AG04449 (cell line): ENCODE measurements at places on chromosomes 6 and 20.

DNA sequence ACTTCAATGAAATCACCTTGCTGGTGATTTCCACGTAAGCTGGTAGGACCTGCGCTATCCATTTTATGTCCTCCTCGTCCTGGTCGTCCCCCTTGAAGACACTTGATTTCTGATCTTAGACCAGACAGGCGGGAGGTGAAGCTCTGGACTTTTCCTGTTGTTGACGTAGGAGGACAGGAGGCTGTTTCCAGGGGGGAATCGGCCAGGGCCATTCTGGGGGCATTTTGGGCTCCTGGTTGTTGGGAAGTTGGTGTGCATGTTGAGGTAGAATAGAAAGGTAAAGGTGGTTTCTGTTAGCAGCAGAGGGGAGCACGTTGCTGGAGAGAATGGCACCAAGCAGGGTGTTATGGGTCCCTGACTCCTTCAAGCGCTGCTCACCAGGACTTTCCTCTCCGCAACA is 56.0 kb downstream of the GMPR start:
- no peak for DNase-seq

GRCh38 chr6:121670511-121670910 is 235.1 kb downstream of the GJA1 start:
- DNase-seq = no peak

DNA sequence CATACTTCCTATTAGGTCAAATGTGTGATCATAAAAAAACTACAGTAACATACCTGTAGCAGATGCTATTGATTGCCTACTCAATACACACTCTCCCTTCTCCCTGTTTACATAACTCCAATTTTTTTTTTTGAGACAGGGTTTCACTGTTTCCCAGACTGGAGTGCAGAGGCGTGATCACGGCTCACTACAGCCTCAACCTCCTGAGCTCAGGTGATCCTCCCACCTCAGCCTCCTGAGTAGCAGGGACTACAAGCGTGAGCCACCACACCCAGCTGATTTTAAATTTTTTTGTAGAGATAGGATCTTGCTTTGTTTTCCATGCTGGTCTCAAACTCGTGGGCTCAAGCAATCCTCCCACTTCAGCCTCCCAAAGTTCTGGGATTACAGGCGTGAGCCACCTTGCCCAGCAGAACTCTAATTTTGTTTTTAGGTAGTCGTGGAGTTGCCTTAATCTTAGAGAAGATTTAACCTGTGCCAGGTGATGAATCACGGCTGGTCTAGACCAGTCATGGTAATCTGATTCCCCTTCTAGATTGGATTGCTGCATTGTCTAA is 14.0 kb upstream of the KIF3B start:
- DNase-seq = no peak

GRCh38 chr20:6811262-6812035 is 44.0 kb downstream of the BMP2 start:
- DNase-seq = no peak

- DNase-seq = no peak
Observed at GRCh38 chr6:126072172-126072571, 85.8 kb downstream of the TRMT11 start.

DNA sequence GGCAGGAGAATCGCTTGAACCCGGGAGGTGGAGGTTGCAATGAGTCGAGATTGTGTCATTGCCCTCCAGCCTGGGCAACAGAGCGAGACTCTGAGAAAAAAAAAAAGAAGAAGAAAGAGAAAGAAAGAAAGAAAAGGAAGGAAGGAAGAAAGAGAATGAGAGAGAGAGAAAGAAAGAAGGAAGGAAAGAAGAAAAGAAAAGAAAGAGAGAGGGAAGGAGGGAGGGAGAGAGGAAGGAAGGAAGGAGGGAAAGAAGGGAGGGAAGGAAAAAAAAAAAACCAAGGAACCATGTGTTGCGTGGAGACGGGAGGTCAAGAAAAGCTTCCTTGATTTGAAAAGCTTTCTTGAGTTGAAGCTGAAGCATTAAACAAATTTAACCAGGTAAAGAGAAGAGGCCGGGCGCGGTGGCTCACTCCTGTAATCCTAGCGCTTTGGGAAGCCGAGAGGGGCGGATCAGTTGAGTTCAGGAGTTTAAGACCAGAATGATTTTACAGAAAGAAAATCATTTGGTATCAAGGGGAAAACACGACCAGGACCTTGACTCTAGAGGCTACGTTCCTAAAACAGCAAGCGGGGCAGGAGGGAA is 90.5 kb upstream of the PRSS16 start:
- DNase-seq = no peak

DNA sequence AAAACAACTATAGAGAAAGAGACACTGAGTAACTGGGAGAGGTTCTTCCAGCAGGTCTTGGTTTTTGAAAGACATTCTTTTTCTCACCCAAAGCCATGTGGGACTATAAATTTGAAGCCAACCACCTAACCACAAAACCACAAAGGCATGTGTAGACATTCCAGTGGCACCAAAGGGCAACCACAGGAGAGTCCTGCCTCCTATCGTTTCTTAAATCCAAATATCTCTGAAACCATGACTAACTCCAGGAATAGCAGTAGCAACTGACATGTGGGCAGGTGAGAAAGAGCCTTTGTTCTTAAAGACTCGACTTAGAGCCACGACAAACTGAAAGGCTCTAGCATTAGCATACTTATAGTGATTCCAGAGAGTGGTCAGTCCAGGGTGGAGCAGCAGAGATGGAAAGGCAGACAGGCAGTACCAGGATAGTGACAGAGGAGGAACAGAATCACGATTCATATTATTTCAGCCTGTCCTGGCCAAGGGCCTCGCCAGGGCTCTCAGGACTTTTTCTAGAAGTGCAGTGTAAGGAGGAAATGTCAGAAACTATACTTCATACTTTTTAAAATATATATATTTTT is 9.4 kb upstream of the COL9A1 start:
- peak; percentile 33 for DNase-seq

DNA sequence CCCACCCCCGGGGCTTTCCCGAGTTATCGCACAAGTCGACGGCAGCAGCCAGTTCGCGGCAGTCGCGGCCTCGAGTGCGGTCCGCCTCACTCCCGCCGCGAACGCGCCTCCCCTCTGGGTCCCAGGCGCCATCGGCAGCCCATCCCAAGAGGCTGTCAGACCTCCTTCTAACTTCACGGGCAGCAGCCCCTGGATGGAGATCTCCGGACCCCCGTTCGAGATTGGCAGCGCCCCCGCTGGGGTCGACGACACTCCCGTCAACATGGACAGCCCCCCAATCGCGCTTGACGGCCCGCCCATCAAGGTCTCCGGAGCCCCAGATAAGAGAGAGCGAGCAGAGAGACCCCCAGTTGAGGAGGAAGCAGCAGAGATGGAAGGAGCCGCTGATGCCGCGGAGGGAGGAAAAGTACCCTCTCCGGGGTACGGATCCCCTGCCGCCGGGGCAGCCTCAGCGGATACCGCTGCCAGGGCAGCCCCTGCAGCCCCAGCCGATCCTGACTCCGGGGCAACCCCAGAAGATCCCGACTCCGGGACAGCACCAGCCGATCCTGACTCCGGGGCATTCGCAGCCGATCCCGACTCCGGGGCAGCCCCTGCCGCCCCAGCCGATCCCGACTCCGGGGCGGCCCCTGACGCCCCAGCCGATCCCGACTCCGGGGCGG is 1.6 kb downstream of the GNAS start:
- no peak for DNase-seq

DNA sequence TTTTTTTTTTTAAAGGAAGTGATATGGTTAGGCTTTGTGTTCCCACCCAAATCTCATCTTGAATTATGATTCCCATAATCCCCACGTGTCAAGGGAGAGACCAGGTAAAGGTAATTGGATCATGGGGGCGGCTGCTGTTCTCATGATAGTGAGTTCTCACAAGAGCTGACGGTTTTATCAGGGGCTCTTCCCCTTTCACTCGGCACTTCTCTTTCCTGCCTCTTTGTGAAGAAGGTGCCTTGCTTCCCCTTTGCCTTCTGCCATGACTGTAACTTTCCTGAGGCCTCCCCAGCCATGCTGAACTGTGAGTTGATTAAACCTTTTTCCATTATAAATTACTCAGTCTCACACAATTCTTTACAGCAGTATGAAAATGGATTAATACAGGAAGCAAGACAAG is 64.3 kb downstream of the ZFP64 start:
- no peak for DNase-seq

DNA sequence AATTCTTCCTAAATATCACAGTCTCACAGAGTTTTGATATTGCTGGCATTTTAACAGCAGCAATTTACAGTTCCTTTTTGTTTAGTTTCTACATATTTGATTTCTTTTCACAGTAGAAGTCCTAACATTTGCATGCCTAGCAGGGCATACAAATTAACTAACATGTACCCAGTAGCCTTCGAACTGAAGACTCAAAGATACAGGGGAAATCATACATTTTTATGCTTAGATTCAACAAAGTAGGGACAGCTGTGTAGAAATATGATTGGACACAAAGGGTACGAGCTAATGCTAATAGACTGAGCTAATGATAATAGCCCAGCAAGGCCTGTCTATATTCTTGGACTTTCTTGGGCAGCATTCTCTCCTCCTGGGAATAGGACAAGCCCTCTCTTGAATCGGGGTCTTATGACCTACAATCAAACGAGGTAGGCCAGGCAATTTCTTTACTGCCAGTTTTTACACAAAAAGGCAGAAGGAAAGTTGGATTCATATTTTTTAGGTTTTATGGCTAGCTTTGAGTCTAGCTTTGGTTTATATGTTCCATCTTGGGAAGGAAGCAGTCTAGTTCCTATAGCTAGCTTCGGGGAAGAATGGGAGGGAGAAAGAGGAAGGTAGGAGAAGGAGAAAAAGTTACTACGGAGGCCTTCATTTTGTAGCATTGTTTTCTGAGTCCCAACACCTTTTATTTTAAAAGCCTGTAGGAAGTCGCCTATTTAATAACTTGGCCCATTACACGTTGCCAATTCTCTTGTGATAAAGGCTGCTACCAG is 115.8 kb downstream of the HFE start:
- no peak for DNase-seq

DNA sequence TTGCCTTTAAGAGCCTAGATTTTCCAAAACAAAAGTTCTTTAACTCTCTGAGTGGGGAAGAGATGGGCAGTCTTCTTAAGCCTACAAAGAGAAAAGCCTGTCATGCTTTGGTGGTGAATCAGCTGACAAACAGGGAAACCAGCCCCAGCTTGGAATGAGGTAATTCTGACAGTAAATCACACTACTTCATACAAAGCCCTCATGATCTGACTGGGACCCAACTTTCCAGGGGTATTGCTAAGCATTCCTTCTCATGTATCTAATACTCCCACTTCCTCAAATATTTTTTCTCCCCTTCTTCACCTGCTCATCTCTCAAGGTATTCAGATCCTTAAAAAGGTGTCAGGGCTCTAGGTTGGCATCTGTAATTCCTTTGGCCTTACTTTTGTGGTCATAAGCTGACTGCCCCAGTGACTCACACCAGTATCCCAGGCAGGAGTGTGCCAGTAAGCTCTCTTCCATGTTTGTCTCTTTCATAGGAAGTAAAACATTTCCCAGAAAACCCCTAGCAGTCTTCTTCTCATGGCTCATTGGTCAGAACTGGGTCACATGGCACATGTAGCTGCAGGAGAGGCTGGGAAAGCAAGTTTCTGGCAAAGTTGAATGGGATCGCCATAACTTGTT is 15.0 kb upstream of the TBC1D22B start:
- DNase-seq = peak; percentile 97

DNA sequence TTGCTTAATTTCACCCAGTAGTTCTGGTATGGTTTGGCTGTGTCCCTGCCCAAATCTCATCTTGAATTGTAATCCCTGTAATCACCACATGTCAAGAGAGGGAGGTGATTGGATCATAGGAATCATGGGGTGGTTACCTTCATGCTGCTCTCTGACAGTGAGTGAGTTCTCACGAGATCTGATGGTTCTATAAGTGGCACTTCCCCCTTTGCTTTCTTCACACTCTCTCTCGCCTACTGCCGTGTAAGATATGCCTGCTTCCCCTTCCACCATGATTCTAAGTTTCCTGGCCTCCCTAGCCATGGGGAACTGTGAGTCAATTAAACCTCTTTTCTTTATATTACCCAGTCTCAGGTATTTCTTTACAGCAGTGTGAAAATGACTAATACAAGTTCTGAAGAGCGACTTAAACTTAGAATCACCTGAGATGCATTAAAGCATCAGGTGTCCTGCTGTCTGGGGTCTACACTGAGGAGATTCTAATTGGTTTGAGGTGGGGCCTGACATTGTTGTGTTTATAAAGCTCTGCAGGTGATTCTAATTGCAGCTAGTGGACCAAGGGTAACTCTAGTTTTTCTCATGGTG is 82.1 kb upstream of the DTNBP1 start:
- DNase-seq = no peak

GRCh38 chr6:105041880-105042279 is 85.0 kb downstream of the LIN28B start:
- no peak for DNase-seq

GRCh38 chr6:32192608-32193039 is at the start of gene GPSM3:
Gene GPSM3, minus strand, starts transcription at chr6:32192643. Its CDS starts 130 bp downstream, at chr6:32192513.
- DNase-seq = no peak

DNA sequence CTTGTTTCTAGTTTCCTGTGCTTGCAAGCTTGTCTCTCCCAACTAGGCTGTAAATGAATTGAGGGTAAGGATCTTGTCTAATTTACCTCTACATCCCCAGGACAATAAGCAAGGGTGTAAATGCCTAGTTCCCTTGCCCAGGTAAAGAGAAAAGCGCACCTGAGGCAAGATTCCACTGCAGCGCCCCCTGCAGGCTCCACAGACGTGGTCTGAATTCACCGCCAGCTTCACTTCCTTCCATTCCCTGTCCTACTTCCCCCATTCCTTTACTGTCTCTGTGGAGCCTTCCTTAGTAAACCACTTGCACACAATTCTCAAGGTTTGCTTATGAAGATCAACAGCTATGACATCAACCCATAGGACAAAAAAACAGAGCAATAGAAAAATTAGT is 42.3 kb downstream of the ANKEF1 start:
- DNase-seq = no peak

DNA sequence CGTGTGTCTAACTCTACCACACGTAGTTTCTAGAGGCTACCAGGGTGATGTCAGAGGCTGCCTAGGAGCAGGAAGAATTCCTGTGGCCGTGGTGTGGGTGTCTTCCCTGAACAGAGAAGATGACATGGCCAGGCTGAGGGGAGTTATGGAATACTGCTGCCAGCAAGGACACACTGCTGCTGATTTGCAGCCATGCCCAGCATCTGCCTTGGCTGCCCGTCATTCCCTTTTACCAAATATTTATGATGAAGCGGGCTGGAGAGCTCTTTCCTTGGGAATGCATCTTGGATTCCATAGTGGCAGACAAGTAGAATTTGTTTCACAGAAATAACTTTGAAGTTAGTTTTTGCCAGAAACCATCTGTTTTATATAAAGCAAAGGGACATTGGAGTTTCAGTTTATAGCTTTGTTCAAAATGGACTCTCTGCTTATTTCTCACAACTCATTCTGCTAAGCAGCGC is 80.8 kb upstream of the VSTM2L start:
- peak; percentile 87 for DNase-seq

- DNase-seq = no peak
Observed at GRCh38 chr20:62495749-62496567, 20.2 kb upstream of the GATA5 start.

DNA sequence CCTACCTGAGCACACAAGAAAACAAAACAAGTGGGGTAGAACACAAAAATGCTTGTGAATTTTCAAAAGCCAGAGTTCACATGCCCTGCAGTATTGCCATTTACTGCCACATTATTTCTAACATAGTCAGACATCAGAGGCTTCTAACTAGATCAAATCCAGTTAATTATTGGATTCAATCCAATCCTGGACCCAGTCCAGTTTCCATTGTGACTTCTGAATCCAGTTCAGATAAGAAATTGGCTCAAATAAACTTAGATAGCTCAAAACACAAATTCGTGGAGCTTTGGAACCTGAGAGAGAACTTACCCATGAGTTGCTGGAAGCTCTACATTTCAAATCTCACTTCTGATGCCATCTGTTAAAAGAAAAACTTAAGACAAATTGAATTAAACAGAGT is 85.2 kb upstream of the ANKEF1 start:
- DNase-seq = no peak
